ENCODE measurements at places on chromosomes 1 and 21.

- DNase-seq = no peak
These were observed 82.1 kb upstream of the DUSP10 start for GRCh38 chr1:221824025-221824424.

DNA sequence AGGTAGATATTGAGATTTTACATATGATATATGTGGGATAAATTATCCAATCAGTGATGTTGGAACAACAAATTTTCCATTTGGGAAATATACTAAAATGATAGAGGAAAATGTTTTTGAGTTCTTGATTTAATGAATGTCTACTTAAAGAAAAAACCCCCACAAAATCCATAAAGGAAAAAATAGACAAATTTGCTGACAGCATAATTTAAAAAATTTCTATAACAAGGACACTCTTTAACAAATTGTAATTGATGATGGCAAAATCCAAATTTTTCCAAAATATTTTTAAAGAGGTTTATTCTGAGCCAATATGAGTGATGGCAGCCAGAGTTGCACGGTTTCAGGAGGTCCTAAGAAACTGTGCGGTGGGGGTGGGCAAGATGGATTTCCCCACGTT is 51.9 kb upstream of the RHOU start:
- no peak for DNase-seq

DNA sequence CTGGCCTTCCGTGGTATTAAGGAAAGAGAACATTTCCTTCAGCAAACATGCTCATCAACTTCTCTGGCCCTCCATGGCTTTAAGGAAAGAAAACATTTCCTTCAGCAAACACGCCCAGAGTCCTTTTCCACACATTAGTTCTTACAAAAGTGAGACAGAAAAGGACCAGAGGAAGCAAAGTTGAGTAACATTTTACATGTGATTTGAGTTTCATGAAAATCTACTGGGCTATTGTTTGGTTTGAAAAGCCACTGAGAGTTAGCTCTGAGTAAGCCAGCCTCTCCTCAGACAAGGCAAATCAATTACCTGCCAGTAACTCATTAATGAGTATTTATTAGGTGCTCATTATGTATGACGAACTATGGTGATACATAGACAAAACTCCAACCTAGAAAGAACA is 78.0 kb downstream of the NID1 start:
- DNase-seq = no peak

GRCh38 chr1:227544067-227545050 is 19.0 kb upstream of the ZNF678 start:
- no peak for DNase-seq

All from activated CD4-positive, alpha-beta T cell treated with anti-CD3 and anti-CD28 coated beads, Interleukin-2, amount 50 U/mL, for 48 hours (primary cell).